ENCODE measurements at places on chromosomes 2 and 18.

- peak; percentile 100 for DNase-seq
Observed at GRCh38 chr18:9782073-9782857, 74.2 kb downstream of the RAB31 start.

GRCh38 chr2:110818767-110819481 is 86.6 kb downstream of the ACOXL start:
- no peak for DNase-seq

DNA sequence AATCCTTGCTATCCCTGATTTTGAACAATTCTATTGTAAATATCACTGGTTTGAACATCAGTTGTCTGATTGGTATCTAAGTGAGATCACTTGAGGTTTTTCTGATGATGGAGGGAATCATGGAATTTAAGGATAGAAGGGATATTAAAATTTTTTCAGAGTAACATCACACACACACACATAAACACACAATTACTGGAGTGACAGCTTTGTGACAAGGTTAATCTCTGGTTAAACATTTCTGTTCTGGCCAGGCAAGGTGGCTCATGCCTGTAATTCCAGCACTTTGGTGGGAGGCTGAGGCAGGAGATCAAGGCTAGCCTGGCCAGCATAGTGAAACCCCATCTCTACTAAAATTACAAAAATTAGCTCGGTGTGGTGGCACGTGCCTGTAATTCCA is 85.3 kb downstream of the SOCS6 start:
- DNase-seq, result no peak

- no peak for DNase-seq
Observed at GRCh38 chr2:43152741-43153647, 73.4 kb downstream of the ZFP36L2 start.

DNA sequence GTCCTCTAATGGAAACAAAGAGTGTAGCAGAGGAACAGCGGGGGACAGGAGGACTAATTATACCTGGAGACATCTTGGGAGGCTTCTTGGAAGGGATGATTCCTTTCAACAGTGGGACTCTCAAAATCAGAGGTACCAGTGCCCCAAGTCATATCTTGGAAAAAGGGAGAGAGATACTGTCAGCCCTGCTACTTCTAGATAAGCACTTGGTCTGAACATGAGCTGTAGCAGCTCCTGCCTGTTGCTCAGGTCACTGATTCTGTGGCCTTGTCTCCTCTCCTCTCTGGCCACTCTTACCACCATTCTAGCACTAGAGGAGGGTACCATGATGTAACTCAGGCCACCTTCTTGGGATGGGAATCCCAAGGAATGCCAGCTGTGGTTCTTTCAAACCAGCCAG is 54.5 kb downstream of the MFSD6 start:
- DNase-seq, result no peak

DNA sequence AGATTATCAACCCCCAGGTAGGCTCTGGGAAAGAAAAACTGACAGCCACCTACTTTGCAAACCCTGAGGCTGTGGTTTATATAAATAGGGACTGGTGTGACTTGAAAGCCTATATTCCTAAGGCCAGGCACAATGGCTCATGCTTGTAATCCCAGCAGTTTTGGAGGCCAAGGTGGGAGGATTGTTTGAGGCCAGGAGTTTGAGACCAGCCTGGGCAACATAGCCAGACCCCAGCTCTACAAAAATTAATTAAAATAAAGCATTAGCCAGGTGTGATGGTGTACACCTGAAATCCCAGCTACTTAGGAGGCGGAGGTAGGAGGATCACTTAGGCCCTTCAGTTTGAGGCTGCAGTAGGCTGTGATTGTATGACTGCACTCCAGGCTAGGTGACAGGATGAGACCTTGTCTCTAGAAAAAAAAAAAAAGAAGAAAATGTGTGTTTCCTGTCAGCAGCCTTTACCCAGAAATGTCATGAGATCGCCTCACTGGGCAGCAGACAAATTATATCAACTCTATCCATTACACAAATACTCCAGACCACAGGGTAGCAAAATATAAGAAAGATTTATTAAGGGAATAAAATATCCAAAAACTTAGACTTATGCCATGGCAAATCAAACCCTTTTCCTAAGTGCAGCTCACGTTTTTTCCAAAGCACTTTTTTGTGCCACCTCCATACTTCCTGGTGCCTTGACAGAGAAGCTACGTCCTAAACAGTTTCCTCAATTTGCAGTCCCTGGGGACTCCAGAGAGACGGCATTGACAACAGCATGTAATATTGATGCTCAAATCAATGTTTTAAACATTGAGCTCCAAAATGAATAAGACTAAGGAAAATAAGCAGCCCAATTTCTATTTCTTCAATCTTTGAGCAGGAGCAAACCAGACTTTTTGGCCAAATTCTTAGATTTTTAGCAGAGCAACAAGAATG is 190.8 kb upstream of the NDUFV2 start:
- no peak for DNase-seq

GRCh38 chr2:98464772-98465310 is 20.2 kb downstream of the INPP4A start:
- peak; percentile 97 for DNase-seq

GRCh38 chr2:8462899-8463648 is 218.8 kb upstream of the ID2 start:
- DNase-seq, result no peak

Measured in GF-D8 (cell line).